ENCODE measurements at places on chromosomes 7 and 10.

DNA sequence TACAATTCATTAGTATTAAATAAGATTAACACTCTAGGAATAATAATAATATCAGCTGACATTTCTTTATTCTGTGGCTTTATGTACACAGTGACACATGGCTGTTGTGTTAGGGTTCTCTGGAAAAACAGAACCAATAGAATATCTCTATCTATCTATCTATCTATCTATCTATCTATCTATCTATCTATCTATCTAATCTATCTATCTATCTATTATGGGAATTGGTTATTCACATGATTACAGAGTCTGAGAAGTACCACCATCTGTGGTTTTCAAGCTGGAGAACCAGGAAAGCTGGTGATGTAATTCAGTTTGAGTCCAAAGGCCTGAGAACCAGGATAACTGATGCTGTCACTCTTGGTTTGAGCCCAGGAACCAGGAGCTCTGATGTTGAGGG lies 194.1 kb upstream of the MTPN start:
- DNase-seq: no peak

DNA sequence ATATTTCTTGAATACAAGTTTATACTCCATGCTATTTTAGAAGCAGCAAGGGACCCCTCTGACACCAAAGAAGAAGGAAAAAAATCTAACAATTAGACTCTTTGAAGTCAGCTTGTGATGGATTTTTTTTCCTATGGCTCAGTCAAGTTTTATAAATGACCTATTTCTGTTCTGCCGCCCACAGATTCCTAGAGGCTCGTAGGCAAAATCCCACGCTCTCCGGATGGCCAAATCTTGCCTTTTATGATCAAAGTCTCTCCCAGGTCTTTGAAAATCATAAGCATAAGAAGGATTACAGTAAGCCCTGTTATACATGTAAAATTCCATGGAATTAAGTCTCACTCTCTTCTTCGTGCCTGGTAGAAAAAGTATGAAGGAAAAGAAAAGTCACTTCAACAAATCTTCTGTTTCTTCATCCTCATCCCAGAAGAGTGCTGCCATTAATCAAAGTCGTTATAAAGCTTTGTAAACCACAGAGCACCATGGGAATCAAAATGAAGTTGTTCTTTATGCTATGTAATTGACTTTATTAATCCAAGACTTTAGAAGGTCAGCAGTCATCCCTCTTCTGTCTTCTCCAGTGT lies 33.1 kb downstream of the ASB13 start:
- DNase-seq: no peak

GRCh38 chr7:46559194-46559832 lies 638.2 kb upstream of the IGFBP3 start:
- DNase-seq: no peak

DNA sequence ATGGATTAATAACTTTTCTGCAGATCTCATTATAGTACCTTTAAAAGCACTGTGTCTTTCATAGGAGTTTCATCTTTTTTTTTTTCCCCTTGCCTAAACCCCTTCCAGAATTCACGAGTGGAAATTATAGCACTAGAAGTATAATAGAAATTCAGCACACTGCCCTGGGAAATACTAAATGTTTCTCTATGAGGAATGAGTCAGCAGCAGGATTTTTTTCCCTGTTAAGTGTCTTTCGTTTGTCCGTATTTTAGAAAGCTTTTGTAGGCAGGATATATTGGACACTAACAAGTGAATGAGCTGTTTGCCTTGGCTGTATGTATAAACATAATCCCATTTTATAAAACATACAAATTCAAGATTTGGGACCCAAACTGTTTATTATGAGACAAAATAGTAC lies 105.8 kb downstream of the EXOC4 start:
- DNase-seq: no peak

DNA sequence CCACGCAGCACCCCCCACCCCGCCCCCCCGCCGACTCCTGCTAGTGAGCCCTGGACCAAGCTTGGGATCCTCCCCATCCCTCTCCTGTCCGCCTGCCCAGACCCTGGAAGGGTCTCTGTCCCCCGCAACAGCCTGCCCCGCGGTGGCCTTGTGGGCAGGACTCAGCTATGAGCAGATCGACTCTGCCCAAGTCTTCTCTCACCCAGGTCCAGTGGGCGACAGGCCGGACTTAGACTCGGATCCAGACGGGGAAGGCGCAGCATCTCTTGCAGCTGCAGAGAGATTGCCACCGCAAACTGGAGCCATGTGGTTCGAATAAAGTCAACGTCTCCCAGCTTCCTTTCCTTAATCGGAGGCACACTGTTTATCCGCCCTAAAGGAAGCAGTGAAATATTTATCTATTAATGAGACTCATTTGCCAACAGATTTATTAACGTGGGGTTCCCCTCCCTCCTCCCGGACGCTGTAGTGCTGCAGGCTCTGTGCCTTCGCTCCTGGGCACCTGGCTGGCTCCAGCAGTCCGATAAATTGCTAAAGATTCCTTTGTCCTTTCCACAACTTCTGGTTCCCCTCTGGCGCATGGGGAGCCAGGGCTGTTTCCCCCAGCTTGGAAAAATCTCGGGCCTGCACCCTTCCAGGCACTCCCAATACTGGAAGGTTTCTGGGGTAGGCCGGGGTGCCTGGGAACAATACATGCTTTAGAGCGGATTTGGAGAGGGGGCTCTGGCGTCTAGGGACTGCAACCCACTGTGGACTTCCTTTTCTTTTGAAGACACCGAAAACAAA lies 634 bp upstream of the HOXA7 start:
- no peak for DNase-seq

DNA sequence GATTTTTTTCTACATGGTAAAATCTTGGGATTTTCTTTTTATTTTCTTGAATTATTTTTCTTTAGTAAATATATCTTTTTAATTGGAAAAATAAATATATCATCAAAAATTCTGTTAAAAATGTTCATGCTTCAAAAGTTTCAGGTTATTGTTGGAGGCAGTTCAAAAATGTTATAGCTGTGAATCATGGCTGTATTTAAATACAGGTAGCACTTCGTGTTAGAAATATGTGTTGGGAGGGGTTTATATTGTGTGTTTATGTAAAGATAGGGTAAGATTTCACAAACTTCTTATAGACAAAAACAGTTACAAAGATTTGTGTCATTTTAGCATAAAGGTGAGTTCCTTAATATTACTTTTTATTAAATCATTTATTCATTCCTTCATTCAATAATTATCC lies 60.4 kb downstream of the HDAC9 start:
- no peak for DNase-seq

DNA sequence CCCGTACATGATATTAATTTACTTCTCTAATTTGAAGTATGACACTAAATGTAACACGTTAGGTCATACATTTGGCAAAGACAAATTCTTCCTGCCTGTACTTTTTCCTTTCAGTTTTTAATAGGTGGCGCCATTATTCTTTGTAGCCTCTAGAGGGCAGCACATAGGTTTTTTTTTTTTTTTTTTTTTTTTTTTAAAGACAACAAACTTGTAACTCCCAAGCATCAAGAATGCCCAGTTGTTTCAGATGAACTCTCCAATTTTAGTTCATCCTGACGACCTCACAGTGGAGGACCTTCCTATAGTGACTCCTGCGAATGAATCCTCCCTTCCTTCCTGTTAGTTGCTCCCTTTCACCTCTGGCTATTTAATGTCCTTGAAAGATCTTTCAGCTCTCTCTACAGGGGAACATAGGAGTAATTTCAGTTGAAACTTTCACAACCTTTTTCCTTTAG lies 139.3 kb upstream of the HDAC9 start:
- DNase-seq: no peak

GRCh38 chr7:117176206-117176605 lies 146.7 kb downstream of the WNT2 start:
- no peak for DNase-seq

DNA sequence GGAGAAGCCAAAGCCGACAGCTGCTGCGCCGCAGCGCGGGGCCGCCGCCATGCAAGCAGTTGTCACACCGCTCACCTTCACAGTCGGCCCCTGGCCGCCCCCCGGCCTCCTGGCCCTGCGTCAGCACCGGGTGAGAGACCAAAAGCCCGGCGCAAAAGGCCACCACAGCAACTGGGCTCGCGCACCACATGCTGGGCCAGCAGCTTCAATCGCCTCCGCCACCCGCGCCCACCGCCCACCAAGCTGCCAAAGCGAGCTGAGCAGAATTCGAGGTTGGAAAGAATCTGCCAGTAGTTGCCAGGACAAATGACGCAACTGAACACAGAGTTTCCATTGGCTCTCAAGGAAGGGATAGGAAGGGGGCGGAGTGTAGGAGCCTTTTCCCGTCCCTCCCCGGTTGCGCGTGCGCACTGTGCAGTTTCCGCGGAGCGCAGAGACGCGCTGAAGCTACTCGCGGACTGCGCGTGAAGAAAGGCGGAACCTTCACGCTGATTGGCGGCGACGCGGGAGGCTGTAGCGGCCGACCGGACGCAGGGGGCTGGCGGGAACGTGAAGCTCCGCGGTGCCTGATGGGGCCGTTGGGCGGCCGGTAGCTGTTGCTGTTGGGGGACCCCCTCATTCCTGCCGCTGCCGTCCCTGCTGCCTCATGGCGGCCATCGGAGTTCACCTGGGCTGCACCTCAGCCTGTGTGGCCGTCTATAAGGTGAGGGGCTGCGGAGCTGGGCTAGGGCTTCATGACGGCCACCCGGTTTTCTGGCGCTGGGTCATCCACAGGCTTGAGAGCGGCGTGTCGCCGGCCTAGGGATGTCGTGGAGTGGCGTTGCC lies at the start of the genes CDNF, HSPA14 and MSANTD7:
CDNF (minus strand) TSS at position 281 of the 825 bp plus-strand sequence; CDS start at position 190, 91 bp downstream.
HSPA14 (plus strand) TSS at position 550 of the 825 bp plus-strand sequence; CDS start at position 647, 97 bp downstream.
MSANTD7 (plus strand) TSS at position 550 of the 825 bp plus-strand sequence. CDS start 3,979 bp downstream, outside the sequence.
- peak; percentile 99 for DNase-seq

GRCh38 chr7:108094346-108094745 lies 35.8 kb downstream of the LAMB4 start:
- DNase-seq: no peak

DNA sequence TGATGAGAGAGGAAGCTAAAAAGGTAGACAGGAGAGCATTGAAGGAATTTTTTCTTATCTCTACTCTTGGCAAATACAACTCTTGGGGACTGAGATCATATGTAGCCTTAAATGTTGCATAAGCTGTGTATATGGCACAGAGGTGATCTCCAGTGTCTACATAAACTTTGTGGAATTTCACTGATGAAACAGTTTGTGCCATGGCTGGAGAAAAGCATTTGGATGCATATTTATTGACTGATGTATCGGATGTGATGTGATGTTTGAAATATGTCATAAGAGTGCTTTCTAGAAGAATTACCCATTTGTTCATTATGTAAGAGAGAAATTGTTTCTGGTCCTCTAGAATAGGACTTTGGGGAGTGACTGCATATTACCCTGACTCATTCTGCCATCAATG lies 244.9 kb upstream of the LRRTM3 start:
- DNase-seq: no peak

GRCh38 chr10:114285961-114286441 lies 46.9 kb downstream of the VWA2 start:
- DNase-seq: no peak

GRCh38 chr10:12829831-12830390 lies 171.6 kb downstream of the CCDC3 start:
- DNase-seq: no peak

DNA sequence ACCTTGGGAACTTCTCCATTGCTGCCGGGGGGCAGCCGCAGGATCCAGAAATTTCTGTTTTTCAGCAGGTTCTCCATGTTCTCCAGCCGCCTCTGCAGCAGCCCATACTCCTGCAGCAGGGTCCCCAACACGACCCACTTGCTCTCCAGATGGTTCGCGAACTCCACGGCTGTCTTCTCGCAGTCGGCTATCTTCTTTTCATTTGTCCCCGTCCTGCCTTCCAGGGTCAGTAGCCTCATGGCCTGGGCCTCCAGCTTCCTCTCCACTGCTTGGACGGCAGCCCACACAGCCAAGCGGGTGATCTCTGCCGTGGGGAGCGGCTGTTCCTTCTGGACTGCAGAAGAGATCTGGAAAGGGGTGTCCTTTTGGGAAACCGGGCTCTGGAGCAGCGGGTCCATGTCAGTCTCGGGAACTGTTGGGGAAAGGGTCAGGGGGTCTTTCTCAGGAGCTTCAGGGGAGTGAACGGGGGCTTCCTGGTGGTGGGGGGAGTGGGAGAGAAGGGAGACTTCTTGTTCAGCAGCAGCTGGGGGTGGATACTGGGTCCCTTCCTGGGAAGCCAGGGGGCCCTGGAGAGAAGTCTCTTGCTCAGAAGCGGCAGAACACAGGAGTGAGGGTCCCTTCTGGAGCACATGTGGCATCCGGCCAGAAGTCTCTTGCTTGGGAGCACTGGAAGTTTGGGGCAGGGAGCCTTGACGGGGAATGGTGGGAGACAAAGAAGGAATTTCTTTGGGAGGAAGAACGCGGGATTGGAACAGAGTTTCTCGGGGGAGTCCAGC lies 5.5 kb downstream of the ZNF777 start:
- no peak for DNase-seq

DNA sequence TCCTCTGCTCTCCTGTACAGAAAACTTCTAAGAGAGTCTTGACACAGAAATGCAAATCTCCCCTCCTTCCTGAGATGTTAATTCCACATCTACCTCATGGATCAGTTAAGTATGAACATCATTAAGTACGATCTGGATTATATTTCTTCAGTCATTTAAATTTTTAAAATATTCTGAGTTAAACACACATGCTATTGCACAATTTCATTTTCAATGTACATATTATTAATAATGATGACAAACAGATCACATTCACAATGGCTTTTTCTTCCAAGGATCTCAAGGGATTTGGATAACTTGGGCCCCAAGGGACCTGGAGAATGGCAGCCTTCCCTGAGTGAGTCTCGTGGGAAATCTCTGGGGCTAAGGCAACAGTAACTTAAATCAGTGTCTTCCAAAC lies 16.2 kb downstream of the BEND7 start:
- no peak for DNase-seq

GRCh38 chr10:71720288-71720687 lies 710 bp upstream of the C10orf105 start:
- DNase-seq: no peak

- DNase-seq: no peak
Measured at GRCh38 chr10:126895214-126895781, 9.9 kb upstream of the DOCK1 start.

DNA sequence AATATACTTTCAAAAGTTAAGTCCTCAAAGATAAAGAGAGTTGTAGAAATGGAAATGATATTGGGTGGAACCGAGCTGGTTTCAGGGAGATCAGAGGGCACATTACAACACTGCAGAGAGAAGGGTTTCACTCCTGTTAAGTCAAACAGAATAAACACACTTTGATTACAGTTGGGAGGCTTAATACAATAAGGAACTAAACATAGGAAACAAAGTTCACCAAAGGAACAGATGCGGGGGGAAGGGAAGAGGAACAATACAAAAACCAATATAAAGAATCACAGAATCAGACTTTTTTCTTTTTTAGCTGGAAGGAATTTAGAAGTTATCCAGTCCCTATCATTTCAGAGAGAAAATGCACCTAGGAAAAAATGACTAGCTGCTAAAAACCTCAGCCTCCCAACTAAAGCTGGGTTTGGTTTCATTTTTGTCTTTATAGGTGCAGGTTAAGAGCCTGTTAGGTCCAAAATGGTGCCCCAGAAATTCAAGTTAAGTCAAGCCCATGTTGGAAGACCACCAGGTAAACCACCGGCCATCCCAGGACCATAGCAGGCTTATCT lies 81.9 kb downstream of the DNMBP start:
- DNase-seq: no peak
